RWPE1 (cell line): ENCODE measurements at places on chromosomes 7 and 10.

- no peak for DNase-seq
Observed at GRCh38 chr7:153939177-153939576, 113.0 kb upstream of the DPP6 start.

- DNase-seq = peak; percentile 34
Observed at GRCh38 chr10:21526860-21527597, 1.5 kb upstream of the SKIDA1 start.

GRCh38 chr10:119199231-119199992 is 8.0 kb upstream of the GRK5 start:
- DNase-seq = peak; percentile 64

DNA sequence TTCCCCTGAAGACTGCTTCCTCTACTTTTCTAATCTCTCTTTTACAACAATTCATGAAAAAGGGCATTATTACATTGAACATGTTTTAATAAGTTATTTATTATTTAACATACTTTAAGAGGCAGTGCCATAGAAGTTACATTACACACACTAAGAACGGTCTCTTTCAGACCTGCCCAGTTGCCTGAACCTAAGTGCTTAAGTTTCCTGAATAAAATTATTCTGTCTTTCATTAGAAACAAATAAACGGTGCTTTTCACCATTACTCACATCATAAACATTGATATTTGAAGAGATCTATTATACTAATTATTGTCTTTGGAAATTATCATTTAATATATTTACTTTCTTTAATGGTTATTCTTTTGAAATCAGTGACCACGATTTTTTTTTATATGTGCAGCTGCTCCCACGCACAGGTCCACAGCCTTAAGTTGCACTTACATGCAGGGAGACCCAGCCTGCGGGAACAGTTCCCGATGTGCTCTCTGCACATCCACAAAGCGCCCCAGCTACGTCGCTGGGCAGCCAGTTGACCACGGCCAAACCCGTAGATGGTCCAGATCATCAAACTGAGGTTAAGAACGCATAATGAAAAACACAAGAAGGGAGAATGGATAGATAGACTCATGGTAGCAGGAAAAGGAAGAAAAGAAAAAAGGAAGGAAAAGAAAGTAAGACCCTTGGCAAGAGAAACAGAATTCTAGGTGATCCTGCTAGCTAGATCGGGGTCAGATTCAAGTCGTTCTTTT is 437.0 kb upstream of the MGMT start:
- DNase-seq = no peak

- DNase-seq = no peak
Observed at GRCh38 chr10:45386657-45387056, 12.6 kb downstream of the ALOX5 start.

- DNase-seq = no peak
Observed at GRCh38 chr7:14275356-14275755, 285.9 kb upstream of the ETV1 start.

- no peak for DNase-seq
Observed at GRCh38 chr7:96786261-96786997, 76.8 kb upstream of the SEM1 start.

GRCh38 chr7:104127204-104127603 is 80.6 kb downstream of the ORC5 start:
- no peak for DNase-seq

- no peak for DNase-seq
Observed at GRCh38 chr7:134532954-134533218, 5.5 kb downstream of the AKR1B10 start.

DNA sequence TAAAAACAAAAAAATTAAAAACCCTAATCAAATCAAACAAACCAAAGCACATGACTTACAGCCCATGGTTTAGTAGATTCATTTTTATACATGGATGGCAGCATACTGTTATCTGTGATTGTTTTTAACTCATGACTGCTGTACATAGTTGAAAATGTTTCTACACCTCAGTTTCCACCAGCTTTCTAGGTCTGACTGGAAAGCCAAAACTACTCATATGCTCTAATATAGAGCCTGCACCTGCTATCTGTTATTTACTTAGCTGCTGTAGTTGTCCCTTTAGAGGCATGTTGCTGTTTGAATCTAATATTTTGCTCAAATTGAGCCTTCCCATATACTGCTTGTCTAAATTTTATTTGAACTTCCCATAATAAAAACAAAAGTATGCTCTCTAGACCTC is 289.9 kb upstream of the LRRN3 start:
- DNase-seq = no peak

- DNase-seq = peak; percentile 65
Observed at GRCh38 chr7:73706126-73707044, 13.1 kb downstream of the STX1A start.

DNA sequence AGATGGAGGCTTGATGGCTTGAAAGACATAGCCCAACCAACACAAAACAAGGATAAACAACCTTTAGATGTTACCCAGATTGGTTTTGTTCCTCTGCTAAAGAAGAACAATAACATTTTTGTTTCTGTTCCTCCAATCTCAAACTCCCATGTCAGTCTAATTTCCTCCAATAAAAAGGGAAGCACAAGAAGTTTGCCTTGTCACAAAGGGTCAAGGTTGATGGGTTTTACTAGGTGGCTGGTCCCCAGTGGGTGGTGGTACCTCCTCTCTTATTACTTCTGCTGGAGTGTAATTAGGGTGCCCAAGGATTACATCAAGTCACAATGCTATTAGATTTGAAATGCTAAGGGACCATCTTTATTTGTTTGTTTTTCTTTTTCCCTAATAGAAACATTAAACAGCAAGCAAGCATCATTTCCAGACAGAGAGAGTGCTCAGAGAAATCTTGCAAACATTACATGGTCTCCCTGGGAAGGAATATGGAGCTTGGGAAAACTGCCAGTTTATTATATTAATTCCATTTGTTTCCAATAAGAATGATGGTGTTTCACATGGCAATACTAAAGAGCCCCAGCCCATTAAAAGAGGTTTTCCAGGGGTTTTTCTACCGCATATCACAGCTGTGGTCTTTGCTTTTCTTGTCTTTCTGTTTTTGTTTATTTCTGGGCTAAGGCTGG is 78.3 kb upstream of the AOAH start:
- no peak for DNase-seq

DNA sequence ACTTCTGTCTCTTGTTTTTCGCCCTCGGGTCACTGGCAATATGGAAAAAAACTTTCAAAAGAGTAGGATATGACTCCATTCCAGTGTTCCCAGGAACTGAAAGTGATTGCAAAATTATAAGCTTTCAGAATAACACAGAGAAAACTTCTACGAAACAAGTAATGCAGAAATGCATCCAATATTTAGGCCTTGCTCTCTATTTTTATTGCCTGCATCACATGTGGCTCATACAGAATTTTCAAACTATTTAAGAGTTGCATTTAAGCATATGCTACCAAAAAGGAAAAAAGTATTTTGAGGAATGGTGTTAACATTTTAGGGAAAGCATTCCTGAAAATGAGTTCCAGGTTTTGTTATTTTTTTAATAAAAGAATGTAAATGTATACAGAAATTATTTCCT is 228.0 kb downstream of the CACNB2 start:
- DNase-seq = no peak

- peak; percentile 45 for DNase-seq
Observed at GRCh38 chr7:35993676-35994606, 159.1 kb upstream of the EEPD1 start.

GRCh38 chr7:23016345-23017253 is 2.7 kb upstream of the HYCC1 start:
- DNase-seq = no peak

GRCh38 chr7:144378651-144379050 is 23.4 kb downstream of the ARHGEF5 start:
- no peak for DNase-seq

GRCh38 chr7:100895956-100896731 is 456 bp upstream of the ACHE start:
- DNase-seq = no peak

DNA sequence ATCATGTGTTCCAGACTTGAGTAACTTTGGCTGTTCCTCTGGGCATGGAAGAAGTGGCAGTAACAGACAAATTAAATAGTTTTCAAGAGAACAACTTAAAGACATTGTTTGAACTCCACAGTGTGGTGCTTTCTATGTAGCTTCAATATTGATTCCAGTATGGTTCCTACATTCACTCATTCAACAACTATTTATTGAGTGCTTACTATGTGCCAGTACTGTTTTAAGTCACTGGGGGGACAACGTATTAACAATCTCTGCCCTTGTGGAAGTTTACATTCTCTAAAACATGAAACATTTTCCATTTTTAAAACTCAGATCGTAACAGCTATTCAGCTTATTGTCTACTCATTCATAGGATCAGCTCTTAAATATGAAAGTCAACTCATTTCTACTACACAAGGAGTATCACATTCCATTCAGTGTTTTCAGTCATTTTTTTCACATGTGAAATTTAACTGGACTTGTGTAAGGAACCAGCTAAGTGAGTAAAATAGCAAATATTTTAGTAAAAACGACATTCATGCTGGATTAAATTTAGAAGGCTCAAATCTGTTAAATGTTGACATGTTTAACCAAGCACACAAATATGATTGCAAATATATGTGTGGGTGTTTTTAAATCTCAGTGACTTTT is 13.6 kb upstream of the CUBN start:
- DNase-seq = no peak

- DNase-seq = peak; percentile 5
Observed at GRCh38 chr10:7872041-7872442, 53.7 kb downstream of the TAF3 start.

- no peak for DNase-seq
Observed at GRCh38 chr7:75722373-75722772, 16.4 kb downstream of the HIP1 start.

GRCh38 chr10:43943119-43943817 is 294.6 kb upstream of the ZNF32 start:
- no peak for DNase-seq

GRCh38 chr7:155814316-155815276 is 2.3 kb upstream of the SHH start:
- DNase-seq = no peak

GRCh38 chr7:85950418-85950817 is 693.3 kb upstream of the GRM3 start:
- no peak for DNase-seq

GRCh38 chr10:74875068-74875467 is 48.7 kb downstream of the KAT6B start:
- no peak for DNase-seq

DNA sequence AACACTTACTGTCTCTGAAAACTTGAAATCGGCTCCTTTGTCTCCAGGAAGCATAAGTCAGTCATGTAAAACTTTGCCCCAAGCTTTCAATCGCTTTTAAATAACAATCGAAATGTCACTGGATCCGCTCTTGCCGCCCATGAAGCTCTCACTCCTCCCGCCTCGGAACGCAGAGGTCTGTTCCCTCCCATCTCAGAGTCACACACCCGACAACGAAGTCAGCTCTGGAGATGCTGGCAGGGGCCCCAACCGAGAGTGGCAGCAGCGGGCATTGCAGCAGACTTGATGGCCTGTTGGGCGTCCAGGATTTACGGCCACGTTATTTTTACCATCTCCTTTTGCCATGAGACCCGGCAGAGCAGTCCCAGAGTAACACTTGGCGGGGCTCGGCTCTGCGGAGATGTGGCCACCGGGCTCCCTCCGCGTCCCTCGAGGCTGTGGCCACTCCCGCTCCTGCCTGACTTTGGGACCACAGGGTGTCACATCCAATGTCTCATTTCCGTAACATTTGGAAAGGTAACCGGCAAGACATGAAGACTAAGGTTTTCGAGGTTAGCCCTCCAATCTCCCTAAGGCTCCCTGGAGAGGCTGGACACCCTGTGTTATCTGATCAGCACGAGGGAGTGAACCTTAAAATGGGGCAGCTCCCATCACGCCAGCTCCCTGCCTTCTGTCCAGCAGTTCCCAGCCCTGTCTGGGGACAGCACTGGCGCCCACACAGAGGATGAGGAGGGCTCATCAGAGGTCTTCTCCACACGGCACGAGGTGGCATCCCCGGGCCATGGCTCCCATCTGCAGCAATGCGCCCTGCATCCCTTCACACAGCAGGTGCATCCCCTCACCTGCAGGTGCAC is 62.8 kb upstream of the ADGRA1 start:
- no peak for DNase-seq

GRCh38 chr10:131739206-131739605 is 161.6 kb upstream of the PPP2R2D start:
- no peak for DNase-seq
